ENCODE measurements at places on chromosomes 12 and 14. TPM values are rescaled to one million over a fixed set of nuclear protein-coding genes. Genes with fewer than 3 reads are reported as not detected.

Gene REP15
- total RNA-seq, result 3.5 TPM

Gene DPF3
- total RNA-seq, result 0.59 TPM

Gene APOLD1
- total RNA-seq, result 3.3 TPM

Gene EIF2S3B
- 2.9 TPM for total RNA-seq

Gene RNF212B
- not detected for total RNA-seq

Gene PNMA1
- 40.2 TPM for total RNA-seq

GRCh38 chr12:10031771-10032175 is 1.3 kb downstream of the CLEC9A start:
- peak; percentile 73 for DNase-seq

DNA sequence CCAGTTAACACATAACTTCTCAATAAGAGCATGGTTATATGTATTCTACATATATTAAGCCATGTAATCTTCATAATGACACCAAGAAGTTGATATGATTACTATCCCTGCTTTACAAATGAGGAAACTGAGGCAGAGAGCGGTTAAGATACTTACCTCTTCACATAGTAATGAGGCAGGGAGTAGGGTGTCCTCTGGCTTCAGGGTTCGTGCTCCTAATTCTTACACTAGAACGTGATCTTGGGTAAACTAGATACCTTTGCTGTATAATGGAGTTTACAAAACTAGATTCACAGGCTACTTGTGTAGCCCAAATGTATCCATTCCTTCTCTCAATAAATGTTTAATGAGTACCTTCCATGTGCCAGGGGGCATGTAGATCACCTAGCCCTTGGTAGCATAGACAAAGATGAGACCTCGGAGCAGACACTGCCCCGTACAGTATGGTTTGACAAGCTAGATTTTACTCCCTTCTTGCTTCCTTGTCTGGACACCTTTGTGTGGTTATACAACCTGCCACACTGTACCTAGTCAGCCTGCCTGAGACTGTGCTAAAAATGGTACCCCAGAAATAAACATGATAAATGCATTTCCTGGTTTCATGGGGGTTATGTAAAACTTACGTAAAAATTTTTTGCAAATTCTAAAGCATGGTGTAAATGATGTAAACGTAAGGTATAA is 991.8 kb downstream of the VRK1 start:
- no peak for DNase-seq

- DNase-seq, result no peak
These were observed 1.4 kb upstream of the OS9 start for GRCh38 chr12:57692500-57692899.

- peak; percentile 70 for DNase-seq
These were observed 447.5 kb downstream of the PCNX1 start for GRCh38 chr14:71354801-71355200.

GRCh38 chr14:24422261-24422660 is 7.2 kb downstream of the CBLN3 start:
- DNase-seq, result no peak

Data from osteoblast (primary cell).